ENCODE measurements at places on chromosomes 2 and 18.

- DNase-seq, result no peak
These were observed 47.7 kb upstream of the SCG2 start for GRCh38 chr2:223649554-223650533.

DNA sequence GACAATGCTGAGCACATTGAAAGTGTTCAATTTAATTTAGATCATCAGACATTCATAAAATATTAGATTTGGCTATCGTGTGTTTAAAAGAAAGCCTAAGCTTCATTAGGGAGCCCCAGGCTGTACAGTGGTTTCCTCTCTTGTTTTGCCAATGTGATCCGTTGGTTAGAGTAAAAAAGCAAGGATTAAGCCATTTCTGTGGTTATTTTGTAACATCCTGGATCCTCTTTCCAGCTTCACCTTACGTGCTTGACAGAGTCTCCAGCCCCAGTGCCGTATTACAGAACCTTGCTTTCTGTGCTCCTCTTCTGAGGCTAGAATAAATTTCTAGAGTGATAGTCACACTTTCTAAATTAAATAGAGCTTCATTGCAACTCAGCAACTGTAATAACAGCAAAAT lies 289.3 kb upstream of the LINC00305 start:
- no peak for DNase-seq

DNA sequence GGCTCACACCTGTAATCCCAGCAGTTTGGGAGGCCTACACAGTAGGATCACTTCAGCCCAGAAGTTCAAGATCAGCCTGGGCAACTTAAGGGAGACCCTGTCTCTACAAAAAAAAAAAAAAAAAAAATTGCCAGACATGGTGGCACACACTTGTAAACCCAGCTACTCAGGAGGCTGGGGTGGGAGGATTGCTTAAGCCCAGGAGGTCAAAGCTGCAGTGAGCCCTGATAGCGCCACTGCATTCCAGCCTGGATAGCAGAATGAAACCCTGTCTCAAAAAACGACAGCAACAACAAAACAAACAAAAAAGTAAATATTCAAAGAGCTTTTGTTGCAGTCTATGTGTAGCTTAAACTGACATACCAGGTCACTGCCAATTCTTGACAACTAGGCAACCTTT lies 63.1 kb upstream of the TANK start:
- no peak for DNase-seq

DNA sequence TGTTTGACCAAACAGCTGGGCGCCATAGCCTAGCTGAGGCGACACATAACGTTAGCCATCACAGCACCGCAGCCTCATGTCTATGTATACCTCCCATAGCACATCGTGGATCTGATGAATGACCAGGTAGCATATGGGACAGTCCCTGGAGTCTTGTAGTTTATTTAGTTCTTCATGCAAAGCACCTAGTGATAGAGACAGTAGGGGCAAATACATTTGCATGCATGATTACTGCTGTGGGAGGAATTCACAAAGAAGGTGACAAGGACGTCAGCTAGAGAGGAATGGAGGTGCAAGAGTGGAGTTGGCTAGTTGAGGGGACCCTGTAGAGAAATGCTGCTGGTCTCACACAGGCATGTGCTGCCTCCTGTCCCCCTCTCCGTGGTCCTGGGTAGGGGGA lies 478.9 kb upstream of the HS6ST1 start:
- DNase-seq, result no peak

DNA sequence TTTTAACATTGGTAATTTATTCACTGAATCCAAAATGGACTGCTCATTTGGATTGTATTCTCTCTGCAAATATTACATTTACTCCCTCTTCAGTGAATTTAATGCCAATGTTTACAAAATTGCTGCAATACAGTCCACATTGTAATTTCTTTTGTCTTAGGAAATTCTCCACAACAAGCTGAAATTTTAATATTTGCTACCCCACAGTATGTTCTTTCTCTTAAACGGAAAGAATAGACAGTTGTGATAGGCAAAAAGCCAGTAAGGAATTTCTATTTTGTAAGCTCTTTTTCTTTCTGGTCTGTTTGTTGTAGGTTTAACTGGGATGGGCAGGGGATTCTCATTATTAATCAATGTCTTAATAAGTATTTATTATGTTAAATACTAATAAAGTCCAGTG lies 92.0 kb downstream of the CSRNP3 start:
- no peak for DNase-seq

- DNase-seq, result peak; percentile 47
These were observed 834 bp upstream of the BUB1 start for GRCh38 chr2:110678457-110679336.
